Stimulated activated CD4-positive, alpha-beta T cell treated with anti-CD3 and anti-CD28 coated beads, Interleukin-15, amount 100 ng/mL, for 1 hour (primary cell): ENCODE measurements at places on chromosomes 16 and 17.

GRCh38 chr16:85652431-85653221 lies 36.1 kb downstream of the GINS2 start:
- DNase-seq, result no peak

- DNase-seq, result no peak
These were observed 12.7 kb downstream of the KRT12 start for GRCh38 chr17:40854175-40854814.

GRCh38 chr17:8900626-8901585 lies 33.4 kb upstream of the PIK3R6 start:
- no peak for DNase-seq

DNA sequence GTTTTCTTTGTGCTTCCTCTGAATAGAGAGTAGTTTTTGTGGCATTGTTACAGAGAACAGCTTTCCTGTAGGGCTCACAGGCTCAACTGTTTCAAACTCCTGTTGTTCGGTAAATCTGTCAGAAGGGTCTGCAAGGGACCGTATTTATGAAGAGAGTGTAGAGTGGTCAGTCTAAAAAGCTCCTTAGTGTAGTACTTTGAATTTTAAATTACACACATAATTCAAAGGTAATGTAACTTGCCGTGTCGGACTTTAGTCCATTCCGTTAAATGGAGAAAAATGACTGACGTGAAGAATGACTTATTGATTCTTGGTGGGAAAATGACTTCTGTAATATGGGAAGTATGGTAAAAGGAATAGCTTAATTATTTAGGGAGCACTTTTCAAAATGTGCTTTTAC lies 190.9 kb downstream of the WWOX start:
- DNase-seq, result no peak

DNA sequence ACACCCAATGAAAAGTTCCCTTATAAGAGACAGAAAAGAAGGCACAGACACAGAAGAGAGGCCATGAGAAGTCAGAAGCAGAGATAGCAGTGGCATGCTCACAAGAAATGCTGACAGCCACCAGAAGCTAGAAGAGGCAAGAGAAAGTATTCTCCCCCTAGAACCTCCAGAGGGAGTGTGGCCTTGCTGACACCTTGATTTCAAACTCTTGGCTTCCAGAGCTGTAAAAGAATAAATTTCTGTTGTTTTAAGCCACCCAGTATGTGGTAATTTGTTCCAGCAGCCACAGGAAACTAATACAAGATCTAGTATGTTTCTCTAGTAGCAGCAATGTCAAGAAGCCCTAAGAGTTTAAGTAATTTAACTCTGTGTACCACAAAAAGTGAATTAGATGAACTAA lies 87.2 kb upstream of the NOG start:
- no peak for DNase-seq
